ENCODE measurements at places on chromosomes 1 and 21. TPM values are rescaled to one million over a fixed set of nuclear protein-coding genes. Genes with fewer than 3 reads are reported as not detected.

Gene AADACL3
- not detected for total RNA-seq

Gene MNDA
- total RNA-seq: not detected

Gene TMIGD3
- total RNA-seq: not detected

Gene CLCNKB
- total RNA-seq: 0.05 TPM

Gene RCC1
- total RNA-seq: 36.8 TPM

Gene CD5L
- not detected for total RNA-seq

Gene HHAT
- 4.2 TPM for total RNA-seq

Gene PLA2G2D
- total RNA-seq: not detected

Gene KLHDC8A
- not detected for total RNA-seq

Gene TEKT2
- total RNA-seq: not detected

Gene SPRR4
- total RNA-seq: not detected

Gene DEDD
- total RNA-seq: 36.6 TPM

Gene HCN3
- total RNA-seq: 1.7 TPM

Gene CLCA4
- total RNA-seq: not detected

Gene CD1D
- total RNA-seq: not detected

Gene OR2L5
- not detected for total RNA-seq

Gene ZRANB2
- 29.2 TPM for total RNA-seq

Gene RCAN1
- total RNA-seq: 160 TPM

Gene RNF186
- not detected for total RNA-seq

Gene HAO2
- total RNA-seq: not detected

Gene ATP6V1G3
- 0.84 TPM for total RNA-seq

Gene CEP350
- 18.0 TPM for total RNA-seq

Gene HEYL
- total RNA-seq: 0.15 TPM

Gene LAMC2
- 3.4 TPM for total RNA-seq

Gene OR14K1
- not detected for total RNA-seq

Gene C8A
- total RNA-seq: not detected

Gene FAM72B
- 9.2 TPM for total RNA-seq

Gene OR10Z1
- total RNA-seq: not detected

Gene PDE4B
- total RNA-seq: 2.8 TPM

Gene SPRR2F
- total RNA-seq: not detected

Gene LCA5L
- 0.30 TPM for total RNA-seq

Gene FAM151A
- not detected for total RNA-seq

Gene MYOG
- total RNA-seq: not detected

Gene IL24
- 1.8 TPM for total RNA-seq

Gene TDRD5
- not detected for total RNA-seq

Gene SERTAD4
- 4.2 TPM for total RNA-seq

Gene FCGR3A
- not detected for total RNA-seq

Gene RAVER2
- total RNA-seq: 2.3 TPM

Gene COL24A1
- total RNA-seq: 0.69 TPM

Gene CFAP45
- 0.20 TPM for total RNA-seq

Data from M059J (cell line).